ENCODE measurements at places on chromosomes 3 and 15.

DNA sequence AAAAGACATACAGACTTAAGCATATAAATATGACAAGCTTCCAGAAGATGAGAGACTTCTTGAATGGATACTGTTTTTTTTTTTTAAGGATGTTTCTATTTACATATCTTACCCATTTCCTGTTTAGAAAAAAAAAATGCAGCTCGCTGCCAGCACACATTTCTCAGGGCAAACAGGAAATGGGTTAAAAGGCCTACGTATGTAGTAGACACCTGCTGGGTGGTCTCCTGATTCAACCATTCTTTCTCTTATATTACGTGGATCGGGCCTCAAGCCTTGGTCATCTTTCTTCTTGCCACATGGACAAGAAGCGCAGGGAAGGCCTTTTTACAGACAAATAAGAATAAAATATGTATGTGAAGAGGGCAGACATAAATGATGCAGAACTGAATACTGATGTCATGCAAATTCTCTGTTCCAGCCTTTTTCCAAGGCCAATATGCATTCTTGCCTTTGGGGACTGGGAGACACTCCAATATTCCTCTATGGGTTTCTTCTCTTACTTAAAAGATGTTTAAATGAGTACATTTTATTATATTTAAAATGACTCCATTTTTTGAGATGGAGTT lies 35.0 kb upstream of the TJP1 start:
- no peak for DNase-seq

- DNase-seq, result no peak
Observed at GRCh38 chr3:159139326-159139725, 337.5 kb downstream of the MFSD1 start.

- DNase-seq, result no peak
Observed at GRCh38 chr3:30501526-30501925, 104.9 kb upstream of the TGFBR2 start.

DNA sequence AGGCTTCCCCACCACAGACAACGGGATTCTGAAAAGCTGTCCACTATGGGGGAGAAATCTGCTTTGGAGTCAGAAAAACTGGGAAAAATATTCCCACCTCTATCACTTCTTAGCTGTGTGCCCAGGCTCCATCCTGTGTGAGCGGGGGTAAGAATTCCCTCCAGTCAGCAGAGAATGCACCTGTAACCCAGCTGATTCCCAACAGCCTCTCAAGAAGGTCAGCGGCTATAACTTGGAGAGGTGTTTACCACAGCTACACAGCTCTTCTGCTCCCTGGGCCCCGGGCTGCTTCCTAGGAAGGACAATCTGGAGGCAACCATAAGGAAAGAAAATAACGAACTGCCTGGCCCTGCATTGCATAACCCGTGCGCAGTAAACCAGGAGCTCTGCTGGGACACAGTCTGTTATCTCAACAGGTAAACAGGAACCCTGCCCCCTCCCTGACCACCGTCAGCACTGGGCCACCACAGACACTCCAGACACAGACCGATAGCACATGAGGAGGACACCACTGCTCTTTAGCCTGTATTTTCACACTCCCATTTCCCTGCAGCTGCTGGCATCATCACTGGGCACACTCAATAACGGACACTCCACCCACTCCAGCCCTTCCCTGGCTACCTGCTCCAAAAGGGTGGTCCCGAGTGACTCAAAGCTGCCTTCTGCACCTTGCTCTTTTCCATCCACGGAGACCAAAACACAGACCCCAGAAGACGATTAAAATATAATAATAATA lies 2.1 kb downstream of the RAB43 start:
- no peak for DNase-seq

DNA sequence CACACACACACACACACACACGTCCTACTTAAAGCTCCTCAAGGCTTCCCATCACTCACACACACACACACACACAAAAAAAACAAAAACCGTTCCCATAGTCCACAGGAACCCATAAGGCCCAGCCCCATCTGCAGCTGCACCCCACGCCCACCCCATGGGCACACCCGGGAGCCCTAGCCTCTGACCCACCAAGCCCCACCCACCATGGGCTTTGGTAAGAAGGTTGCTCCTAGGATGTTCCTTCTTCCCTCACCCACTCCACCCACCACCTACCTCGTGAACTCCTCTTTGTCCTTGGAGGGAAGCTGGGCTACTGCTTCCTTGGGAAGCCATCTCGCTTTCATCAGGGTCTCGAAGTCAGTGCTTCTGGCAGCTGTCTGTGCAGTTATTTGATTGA lies 115.1 kb downstream of the TPRA1 start:
- DNase-seq, result no peak

DNA sequence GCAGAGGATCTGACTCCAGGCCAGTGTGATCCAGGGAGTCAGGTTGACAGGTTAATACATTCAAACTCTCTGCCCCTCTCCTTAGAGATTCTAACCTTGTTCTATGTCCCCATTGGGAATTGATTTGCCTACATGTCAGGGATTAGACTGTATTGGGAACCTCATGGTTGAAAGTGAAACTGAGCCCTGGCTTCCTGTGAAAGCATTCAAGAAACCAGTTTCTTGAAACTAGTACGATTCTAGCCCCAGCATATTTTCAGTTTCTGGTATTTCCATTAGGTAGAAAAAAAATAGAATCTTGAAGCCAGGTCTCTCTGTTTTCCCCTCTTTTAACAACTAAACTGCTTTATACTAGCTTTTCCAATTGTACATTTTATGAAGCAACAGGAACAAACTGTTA lies 140.4 kb upstream of the ABI3BP start:
- no peak for DNase-seq

DNA sequence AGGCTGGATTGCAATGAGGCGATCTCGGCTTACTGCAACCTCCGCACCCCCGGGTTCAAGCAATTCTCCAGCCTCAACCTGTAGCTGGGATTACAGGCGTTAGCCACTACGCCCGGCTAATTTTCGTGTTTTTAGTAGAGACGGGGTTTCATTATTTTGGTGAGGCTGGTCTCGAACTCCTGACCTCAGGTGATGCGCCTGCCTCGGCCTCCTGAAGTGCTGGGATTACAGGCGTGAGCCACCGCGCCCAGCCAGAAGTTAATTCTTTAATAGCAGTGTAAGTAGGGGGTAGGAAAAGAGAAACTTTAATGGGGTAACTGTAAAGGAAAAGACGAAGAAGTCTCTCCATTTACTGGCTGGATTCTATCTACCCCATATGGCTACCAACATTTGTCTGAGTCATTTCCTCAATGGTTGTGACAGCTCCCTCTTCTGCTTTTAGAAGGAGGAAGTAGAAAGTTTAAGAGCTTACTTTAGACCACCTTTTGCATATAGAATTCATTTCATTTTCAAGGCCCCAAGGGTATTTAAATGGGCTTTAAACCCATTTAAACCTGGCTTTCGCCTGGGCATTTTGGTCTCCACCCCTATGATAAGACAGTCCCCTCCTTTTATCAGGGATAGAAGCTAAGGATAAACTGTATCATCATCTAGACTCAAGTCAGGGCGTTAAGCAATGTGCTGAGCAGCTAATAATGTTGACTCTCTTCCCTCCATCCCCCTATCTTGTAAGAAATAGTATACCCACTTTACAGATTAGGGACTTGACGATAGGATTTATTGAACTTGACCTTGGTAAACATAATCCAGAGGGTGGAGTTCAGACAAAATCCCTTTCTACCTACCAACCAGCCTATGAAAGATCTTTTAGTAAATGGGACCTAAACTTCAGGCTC lies 1.1 kb upstream of the CDV3 start:
- DNase-seq, result no peak

- no peak for DNase-seq
Observed at GRCh38 chr15:66288551-66289185, 4.7 kb upstream of the DIS3L start.

DNA sequence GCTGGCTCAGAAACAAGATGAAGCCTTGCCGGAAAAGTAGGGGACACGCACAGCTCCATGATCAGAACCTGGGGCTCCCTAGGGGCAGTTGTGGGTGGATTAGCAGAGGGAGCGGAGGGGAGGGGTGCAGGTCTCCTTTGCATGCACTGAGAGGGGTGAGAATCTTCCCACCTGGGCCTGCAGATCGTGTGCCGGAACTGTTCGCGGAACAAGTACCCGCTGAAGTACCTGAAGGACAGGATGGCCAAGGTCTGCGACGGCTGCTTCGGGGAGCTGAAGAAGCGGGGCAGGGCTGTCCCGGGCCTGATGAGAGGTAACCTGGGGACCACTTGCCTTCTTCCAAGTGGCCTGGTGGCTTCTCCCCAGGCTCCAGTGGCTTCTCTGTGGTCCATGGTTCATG lies 24.5 kb upstream of the NR2C2 start:
- no peak for DNase-seq

Measured in BJ (cell line).